ENCODE measurements at places on chromosomes 7 and 10.
A peak's percentile ranks its signal among the peaks of the same experiment; 100 is the strongest.

DNA sequence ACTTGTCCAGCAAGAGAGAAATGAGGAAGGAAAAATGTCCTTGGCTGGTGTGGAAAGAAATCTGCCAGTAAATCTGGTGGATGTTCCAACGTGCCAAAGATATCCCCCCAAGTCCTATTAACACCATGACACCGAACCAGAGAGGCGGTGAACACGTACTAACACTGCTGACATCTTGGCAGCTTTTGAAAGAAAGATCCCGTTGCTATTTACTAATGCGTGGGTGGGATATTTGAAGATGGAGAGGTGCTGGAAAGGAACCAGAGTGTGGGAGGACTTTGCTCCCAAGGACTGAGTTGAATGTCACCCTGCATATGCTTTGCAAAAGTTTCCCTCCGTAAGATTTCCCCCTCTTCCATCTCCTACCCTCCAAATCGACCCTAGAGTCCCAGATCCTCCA is 7.9 kb downstream of the CCDC3 start:
- no peak for DNase-seq

DNA sequence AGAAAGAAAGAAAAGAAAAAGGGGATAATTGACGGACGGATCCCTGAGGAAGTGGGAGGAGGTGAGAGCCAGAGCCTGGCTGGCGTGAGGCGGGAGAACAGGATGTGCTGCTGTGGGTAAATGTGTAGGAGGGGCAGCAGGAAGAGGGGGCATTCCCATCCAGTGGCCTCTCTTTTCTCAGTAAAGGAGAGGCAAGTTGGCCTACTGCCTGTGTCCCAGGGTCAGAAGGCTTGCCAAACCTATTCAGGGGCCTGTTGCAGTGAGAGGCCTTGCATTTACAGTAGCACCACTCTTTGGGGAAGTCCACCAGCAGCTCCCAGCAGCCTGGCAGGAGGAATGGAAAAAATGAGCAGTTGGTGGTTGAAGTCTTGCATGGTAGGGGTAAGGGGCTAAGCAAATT is 26.6 kb upstream of the ASCC1 start:
- DNase-seq = no peak

DNA sequence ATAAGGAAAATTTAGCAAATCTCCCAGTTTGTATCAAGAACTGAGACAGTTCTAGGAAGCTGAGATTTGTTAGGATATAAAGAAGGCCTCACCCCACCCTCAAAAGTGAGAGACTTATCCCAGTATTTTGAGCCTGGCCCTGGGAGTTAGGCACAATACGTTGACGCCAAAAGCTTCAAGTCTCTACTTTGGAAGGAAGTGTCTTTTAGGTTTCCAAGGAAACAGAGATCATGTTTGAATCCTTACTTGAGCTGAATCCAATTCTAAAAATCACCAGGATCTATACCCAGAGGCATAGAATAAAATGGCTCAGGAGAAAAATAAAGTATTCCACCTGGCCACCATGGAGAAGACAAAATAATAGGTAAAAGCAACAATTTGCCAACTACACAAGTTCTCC is 115.9 kb upstream of the NRG3 start:
- no peak for DNase-seq

DNA sequence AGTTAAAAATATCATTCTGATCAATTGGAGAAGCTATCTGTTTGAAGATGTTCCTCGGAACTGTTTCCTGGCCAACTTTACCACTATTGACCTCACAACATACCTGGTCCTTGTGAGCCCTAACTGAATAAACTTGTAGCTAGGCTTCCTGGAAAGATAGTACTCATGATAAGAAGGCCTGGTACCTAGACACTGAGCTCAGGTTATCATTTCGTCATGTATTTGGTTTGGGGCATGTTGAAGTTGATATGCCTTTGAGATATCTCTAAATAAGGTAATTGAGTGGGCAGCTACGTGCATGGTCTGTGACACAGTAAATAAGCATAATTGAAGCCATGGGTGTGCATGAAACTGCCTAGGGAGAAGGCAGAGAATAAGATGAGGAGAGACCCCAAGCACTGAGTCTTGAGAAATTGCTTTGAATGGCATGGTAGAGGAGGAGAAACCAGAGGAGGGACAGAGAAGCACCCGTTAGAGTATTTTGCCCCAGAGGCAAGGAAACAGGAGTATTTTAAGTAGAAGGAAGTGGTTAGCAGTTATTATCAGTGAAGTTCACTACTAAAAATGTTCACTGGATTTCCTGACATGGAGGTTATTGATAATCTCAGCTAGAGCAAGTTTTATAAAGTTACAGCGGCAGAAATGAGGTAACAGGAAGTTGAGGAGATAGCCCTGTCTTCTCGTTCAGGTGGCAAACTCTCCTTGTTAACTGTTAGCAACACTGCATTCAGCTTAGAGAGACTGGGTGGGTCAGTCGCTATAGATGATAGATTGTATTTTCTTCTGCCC is 55.6 kb downstream of the CC2D2B start:
- DNase-seq = no peak

DNA sequence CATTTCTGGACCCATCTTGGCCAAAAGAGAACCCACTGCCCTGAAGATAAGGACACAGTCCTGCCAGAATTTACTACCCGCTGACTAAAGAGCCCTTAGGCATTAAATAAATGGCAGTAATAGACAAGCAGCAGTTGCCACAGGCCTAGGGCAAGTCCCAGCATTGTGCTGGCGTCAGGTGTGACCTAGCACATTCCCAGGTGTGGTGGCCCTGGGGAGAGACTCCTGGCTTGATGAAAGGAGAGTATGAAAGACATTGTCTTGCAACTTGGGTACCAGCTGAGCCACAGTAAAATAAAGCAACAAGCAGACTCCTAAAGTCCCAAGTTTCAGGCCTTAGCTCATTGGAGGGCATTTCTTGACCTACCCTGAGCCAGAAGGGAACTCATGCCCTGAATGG is 715.7 kb upstream of the SORCS1 start:
- DNase-seq = no peak

- DNase-seq = no peak
Measured at GRCh38 chr7:19294619-19295018, 149.4 kb upstream of the FERD3L start.

GRCh38 chr10:29657719-29658274 is 23.0 kb upstream of the SVIL start:
- DNase-seq = no peak

- no peak for DNase-seq
Measured at GRCh38 chr7:1200045-1200444, 32.6 kb upstream of the UNCX start.

DNA sequence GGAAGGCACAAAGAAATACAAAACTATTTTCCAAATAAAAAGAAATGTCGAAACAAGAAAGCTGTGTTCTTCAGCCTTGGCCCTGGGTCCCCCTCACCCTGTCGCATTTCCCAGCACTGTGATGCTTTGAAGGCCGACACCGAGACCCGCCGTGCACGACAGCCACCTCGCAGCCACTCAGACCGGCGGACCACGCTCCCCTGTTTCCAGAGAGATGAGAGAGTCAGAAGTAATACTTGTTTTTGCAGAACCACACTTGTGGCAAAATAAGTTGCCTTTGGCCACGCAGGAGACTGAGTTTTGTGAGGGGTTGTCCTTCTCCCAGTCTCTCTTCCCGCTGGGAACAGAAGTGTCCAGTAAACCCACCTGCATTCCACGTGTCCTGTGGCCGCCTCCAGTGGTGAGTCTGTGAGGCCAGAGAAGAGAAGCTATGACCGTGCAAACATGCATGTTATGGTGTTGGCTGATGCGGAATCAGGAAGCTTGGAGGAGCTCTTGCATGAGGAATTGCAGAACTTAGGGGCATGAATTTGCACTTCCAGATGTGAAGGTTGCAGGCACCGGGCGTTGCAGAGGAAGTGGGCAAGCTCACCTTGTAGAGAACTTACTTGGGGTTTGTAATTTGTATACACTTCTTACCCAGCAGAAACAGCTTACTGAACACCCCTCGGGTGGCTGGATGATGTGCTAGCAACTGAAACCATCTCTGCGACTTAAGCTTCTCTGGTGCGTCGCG is 194.5 kb downstream of the EBF3 start:
- no peak for DNase-seq

GRCh38 chr10:13717936-13718772 is 131.4 kb downstream of the PRPF18 start:
- DNase-seq = no peak

DNA sequence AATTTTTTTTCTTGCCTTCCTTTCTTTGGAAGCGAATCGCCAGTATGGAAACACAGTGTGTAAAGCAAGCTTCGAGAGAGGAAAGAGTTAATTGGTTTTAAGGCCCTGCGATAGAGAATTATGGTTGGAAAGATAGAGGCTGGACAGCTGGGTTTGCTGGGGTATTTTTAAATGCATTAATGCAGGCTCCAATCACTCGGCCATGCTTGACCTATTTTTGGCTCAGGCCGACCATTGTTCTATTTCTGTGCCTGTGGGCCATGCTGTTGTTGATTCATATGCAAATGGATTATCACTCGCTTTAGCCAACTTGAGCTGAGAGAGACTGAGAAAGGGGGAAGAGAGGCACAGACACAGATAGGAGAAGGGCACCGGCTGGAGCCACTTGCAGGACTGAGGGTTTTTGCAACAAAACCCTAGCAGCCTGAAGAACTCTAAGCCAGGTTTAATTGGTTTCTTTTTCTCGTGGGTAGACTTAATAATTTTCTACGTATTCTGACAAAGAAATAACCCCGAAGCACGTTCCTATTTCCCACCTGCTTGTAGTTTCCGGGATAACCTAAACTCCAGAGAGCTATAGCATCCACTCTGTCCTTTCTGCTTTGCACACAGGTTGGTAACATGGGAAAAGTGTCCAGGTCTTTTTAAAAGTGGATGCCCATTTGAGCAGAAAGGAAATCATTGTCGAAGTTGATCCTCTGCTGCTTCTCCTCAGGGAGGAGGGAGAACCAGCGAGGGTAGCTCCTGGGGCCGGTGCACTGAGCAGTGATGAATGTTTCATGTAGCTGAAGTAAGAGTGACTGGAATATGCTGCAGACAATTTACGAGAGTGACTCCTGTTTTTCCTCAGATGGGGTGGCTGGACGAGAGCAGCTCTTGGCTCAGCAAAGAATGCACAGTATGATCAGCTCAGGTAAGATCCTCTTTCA is at the start of gene HDAC9:
Gene HDAC9, plus strand, starts transcription at position 338 of the 929 bp plus-strand sequence. Its CDS starts 554 bp downstream, at position 892.
- DNase-seq = peak; percentile 5

DNA sequence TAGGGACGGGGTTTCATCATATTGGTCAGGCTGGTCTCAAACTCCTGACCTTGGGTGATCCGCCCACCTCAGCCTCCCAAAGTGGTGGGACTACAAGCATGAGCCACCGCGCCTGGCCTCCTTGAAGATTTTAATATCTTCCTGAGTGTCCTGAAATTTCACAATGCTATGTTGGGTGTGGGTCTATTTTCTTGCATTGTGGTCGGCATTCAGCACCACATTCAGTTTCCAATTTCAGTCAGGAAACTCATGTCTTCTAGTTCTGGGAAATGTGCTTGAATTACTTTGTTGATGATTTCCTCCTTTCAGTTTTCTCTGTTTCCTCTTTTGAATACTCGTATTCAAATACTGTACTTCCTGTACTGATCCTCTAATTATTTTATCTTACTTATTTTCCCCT is 49.3 kb upstream of the IL6 start:
- no peak for DNase-seq

GRCh38 chr7:24738577-24738976 is 18.7 kb downstream of the GSDME start:
- no peak for DNase-seq

GRCh38 chr7:117673839-117674238 is 194.0 kb downstream of the CFTR start:
- no peak for DNase-seq

DNA sequence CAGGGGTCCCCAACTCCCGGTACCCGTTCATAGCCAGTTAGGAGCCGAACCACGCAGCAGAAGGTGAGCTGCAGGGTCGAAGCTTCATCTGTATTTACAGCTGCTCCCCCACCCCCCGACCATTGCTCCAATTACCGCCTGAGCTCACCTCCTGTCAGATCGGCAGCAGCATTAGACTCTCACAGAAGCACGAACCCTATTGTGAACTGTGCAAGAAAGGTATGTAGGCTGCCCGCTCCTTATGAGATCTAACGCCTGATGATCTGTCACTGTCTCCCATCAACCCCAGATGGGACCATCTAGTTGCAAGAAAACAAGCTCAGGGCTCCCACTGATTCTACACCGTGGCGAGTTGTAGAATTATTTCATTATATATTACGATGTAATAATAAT is 14.6 kb upstream of the AZGP1 start:
- no peak for DNase-seq

- no peak for DNase-seq
Measured at GRCh38 chr7:1546274-1546908, 9.6 kb downstream of the TMEM184A start.

DNA sequence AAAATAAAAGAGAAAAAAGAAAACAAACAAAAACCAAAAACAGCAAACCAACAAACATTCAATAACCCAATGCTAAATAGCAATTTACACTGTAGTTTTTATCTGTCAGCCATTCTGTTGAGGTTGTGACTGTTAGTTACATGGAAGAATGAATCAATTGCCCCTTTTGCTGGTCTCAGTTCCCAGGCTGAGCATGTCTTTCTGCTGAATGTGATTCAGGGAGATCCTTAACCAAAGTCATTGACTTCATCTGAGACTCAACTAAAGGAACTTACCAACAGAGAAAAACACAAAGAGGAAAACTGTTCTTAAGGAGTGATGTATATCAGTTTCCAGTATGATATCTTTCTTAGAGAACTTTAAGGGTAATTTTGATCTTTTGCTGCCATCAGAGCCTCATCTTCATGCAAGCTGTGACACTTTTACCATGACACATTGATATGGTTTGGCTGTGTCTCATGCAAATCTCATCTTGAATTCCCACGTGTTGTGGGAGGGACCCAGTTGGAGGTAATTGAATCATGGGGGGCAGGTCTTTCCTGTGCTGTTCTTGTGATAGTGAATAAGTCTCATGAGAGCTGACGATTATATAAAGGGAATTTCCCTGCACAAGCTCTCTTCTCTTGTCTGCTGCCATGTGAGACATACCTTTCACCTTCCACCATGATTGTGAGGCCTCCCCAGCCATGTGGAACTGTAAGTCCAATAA is 469.8 kb downstream of the KIF20B start:
- DNase-seq = no peak

GRCh38 chr10:70681731-70682005 is 9.4 kb downstream of the ADAMTS14 start:
- DNase-seq = no peak

GRCh38 chr10:89241026-89241425 is 10.5 kb downstream of the LIPA start:
- DNase-seq = no peak

DNA sequence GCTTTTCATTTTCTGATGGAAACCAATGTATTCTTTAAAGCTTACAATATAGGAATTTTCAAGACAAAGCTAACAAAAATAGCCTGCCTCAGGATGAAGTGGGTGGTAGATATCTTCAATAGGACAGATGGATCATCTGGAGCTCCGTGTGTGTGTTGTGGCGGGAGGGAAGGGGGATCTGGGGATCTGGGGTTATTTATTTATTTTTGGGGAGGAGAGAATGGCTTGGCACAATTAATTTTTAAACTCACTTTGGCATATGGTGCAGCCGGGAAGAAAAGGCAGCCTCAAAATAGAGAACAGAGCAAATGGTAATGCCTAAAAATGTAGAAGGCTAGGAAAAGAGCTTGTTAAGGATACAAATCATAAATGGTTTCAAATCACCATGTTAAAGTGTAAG is 11.6 kb upstream of the ABLIM1 start:
- DNase-seq = no peak

GRCh38 chr10:2772816-2773631 is 294.3 kb upstream of the PFKP start:
- DNase-seq = no peak
